Stimulated activated CD4-positive, alpha-beta T cell treated with anti-CD3 and anti-CD28 coated beads, Interleukin-1b, Interleukin-23, amount 100 ng/mL, for 1 hour (primary cell): ENCODE measurements at places on chromosomes 3 and 15.

DNA sequence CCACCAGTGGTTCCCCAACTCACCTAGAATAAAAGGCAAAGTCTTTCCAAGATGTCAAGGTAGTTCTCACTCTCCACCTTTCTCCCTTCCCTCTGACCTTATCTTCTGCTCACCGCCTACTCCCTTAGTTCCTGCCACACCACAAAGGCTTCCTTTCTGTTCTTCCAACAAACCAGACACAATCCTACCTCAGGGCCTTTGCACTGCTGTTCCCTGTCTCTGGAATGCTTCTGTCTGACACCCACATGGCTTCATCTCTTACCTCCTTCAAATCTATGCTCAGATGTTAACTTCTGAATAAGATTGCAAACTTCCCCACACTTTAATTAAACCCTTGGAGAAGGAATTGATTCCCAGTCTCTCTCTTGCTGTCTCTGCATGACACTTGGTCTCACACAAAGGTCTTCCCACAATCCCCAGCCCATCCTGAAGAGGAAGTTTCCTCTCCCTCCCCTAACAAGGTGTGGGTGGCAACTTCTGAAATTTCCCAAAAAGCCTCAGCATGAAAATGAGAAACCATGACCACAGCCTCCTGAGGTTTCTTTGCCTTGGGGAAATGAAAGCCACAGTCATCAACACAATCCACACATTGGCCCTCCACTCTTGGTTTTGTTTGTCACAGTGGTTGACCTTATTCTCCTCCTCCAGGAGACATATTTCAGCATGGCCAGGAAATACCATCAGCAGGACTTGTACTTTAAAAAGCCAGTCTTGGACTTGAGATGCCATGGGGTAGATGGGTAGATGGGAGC, 3.0 kb upstream of the RYK start:
- DNase-seq: no peak

DNA sequence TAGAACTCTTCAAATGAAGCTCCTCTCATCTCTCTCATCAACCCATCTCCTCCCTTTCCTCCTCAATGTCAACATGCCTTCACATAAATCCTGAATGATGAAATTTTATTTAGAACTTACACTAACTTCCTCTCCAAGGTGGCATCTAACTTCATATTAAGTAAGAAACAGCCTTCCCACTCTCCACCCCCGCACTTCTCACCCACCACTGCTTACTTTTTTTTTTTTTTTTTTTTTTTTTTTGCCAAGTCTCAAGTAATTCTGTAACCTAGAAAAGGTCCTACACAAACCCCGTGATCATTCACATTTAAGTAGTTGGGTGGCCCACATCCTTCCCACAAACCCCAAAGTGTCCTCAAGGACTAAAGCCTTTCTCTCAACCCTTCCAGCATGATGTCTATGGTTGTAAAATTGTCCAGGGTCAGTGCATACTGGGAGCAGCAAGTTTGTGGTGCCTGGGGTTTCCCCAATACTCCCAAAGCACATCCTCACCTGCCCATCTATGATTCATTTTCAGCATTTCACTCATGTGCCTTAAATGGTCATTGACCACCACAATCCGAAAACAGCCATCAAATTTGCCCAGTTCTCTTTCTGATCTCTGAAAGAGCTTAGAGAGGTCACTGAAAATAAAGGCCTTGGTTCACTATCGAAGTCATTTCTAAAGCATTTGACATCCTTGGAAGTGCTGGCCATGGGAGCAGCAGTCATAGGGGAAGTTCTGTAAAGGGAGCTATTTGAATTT, 47.2 kb downstream of the CD86 start:
- no peak for DNase-seq

DNA sequence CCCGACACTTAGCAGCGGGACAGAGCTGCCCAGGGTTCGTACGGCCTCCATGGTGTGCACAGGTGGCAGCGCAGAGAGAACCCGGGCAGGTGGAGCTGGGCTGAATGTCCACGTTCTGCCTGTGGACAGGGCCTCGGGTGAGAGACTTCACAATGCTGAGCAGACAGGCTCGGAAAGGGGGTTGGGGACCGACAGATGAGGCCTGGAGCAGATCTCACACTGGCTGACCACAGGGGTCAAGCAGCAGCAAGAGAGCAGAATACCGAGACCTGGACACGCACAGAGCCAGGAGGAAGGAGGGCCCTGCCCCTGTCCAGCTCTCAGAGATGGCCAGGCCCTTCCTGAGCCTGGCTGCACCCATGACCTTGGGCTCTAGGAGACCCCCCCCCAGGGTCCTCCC, 83.0 kb downstream of the VGLL4 start:
- DNase-seq: no peak

DNA sequence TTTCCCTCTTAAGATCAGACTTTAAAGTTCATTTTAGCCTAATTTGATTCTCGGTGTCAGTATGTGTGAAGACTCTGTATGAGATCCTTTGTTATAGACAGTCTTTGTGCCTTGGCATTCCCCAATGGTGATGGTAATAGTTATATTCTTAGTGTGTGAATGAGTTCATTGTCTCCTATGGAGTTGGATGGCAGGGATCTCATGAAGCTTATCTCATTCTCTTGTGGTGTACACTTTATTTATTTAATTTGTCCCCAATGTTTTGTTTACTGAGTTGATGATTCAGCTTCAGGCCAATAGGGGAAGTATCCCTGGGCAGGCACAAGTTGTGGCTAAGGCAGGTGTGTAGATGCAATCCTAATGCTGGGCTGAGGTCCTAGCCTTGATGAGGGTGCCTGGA, 222.0 kb upstream of the DPPA4 start:
- DNase-seq: no peak

- no peak for DNase-seq
Observed at GRCh38 chr3:11339541-11339940, 67.3 kb downstream of the ATG7 start.

DNA sequence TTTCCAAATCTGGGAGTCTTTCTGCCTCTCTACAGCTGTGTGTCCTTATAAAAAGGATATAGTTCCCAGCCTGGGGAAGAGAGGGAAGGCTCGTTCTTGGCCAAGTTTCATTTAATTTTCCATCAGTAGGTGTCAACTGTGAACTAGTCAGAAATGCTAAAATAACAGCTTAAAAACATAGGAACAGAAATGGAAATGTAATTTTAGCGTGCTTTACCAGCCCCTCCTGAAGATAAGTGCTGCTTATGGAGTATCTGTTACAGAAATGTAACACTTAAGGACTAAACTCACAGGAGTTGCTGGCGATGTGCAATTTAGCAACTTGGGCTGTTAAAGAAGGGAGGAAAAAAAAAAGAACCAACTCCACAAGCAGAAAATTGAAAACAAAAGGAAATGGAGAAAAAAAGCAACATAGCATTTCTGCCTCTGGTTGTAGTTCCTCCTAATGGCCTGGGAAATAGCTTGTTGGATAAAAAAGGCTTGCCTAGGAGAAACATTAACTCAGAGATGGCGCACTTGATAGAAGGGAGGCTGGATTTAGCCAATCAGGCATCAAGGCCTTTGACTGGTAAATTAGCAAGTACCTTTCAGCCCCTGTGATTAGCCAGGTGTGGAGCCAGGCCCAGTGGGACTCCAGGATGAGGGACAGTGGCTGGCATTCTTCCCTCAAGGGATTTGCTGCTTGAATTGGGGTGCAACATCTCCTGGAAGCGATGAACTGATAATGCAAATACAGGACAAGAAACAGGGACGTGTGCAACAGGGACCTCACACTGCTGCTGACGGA, 84.3 kb downstream of the RPLP1 start:
- no peak for DNase-seq

GRCh38 chr3:185264849-185265553, 11.2 kb upstream of the EHHADH start:
- DNase-seq: no peak

DNA sequence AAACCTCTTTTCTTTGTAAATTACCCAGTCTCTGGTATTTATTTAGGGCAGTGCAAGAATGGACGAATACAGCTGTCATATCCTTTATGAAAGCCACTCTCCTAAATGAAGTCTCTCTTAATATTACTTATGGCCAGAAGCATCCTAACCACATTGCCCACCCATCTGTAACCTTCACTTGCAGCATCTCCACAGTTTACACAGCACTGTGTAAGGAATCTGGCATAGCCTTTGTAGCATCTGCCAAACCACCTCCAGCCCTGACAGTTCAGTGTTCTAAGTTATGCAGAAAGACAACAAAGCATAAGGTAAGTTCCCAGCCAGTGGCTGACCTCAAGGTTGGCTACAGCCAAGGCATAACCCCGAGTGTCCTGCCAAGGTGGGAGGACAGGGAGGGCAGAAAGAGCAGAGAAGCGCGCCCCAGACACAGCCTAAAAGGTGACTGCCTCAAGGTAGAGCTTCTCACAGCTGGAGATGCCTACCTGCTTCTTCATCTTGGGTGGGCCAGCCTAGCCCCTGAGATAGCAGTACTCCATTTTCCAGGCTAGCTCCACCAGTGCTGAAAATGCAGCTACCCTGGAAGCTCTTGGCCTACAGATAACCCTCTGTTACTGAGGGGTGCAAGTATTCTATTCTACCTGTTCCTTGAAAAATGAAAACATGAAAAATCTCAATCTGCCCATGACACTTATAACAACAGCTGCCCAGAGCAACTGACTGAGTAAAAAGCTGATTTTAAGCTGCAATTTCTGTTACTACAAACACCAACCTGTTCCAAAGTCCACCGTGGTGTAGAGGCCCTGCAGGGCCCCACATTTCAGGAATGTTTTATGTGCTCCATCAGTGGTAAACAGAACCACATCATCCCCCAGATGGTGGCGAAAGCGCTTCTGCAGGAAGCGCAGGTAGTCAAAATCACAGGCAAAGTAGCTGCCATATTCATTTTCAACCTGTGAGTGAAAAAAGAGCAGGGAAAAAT, 39.3 kb downstream of the GLB1 start:
- DNase-seq: no peak

DNA sequence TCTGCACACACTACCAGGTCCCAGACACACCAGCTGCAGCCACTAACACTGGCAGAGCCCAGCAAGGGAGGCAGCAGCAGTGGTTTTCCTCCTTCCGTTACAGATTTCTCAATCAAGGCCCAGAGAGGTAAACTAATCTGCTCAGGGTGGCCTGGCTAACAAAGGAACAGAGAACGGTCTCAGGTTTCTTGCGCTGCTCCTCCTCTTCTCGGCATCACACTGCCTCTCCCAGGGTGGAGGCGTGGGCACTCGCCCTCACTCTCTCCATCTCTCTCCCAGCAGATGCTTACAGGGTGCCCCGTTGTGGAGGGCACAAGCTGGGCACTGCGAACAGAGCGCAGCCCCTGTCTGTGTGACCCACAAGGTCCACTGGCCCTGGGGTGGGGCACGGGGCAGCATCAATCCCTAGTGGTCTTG, 228.7 kb downstream of the VPS13C start:
- no peak for DNase-seq
